Gastroesophageal sphincter (tissue), 4 donors: ENCODE measurements at places on chromosomes 4 and X.

GRCh38 chr4:74440356-74440755, 4.6 kb upstream of the AREG start:
- H3K27ac ChIP-seq, result no peak overlapping the region
- no peaks in the 10 kb centered on the region for H3K4me1 ChIP-seq
- no peak overlapping the region for H3K4me3 ChIP-seq
- H3K36me3 ChIP-seq, result no peaks in the 10 kb centered on the region

GRCh38 chrX:30278365-30278764, 30.8 kb downstream of the NR0B1 start:
- no peak overlapping the region for H3K4me3 ChIP-seq
- no peaks in the 10 kb centered on the region for H3K4me1 ChIP-seq
- no peaks in the 10 kb centered on the region for H3K36me3 ChIP-seq

DNA sequence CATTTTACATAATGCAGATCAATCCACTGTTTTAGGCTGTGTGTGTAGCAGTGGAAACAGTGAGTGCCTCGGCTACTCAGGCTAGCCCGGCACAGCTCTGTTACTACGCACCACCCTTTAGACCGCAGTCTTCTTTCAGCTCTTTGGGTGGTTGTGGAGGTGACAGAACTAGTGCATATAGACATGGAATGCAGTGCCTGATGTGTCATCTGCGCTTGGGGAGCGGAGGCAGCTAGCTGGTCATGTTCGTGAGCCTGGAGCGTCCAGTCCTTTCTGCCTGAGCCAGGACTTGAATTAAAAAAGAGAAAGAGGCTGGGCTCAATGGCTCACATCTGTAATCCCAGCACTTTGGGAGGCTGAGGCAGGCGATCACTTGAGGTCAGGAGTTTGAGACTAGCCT, 4.8 kb downstream of the TBC1D14 start:
- no peaks in the 10 kb centered on the region for H3K27me3 ChIP-seq

DNA sequence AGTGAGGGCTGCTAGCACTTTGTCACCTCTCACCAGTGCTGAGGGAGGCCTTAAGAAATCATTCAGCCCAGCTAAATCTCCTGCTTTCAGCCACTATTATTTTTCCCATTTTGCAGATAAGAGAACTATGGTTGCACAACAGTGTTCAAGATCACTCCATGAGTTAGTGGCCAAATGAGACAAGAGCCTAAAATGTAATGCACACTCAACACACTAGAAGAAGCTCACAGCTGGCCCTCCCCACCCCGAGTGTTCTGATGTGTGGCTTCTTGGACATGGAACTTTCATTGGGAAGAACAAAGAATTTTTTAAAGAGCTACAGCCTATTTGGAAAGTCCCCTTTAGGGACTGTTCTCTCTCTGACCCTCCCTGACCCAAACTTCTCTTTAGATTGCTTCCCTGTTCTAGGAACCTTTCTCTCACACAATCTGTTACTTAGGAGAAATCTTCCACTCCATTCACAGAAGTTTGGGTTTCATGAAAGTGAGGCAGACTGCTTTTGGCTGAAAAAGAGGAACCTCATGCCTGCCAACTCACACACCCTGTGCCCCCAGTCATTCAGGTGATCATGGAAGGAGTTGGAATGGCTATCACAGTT, 44.0 kb upstream of the CT47C1 start:
- H3K36me3 ChIP-seq, result no peaks in the 10 kb centered on the region
- no peak overlapping the region for H3K27ac ChIP-seq
- no peak overlapping the region for H3K4me3 ChIP-seq
- H3K27me3 ChIP-seq, result no peaks in the 10 kb centered on the region
- H3K4me1 ChIP-seq, result no peaks in the 10 kb centered on the region

DNA sequence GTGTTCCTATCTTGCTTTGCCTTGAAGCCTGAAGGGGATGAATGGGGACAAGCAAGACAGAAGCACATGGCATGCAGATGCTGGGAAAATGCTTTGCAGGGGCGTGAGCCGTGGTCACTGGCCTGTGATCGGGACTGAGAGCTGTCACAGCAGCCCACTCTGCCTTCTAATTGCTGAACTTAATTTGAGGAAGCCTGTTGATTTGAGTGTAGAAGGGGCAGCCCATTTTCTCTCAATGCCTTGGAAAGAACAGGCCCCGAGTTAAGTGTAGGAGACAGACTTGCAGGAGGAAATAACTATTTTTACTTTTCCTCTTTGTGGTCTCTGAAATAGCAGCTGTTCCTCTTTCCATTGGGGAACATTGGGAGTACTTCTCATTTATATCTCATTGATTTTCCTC, 26.1 kb upstream of the TBC1D1 start:
- no peaks in the 10 kb centered on the region for H3K27me3 ChIP-seq
- peaks cover 35% of the 10 kb centered on the region for H3K4me1 ChIP-seq

- no peaks in the 10 kb centered on the region for H3K27me3 ChIP-seq
- no peaks in the 10 kb centered on the region for H3K4me1 ChIP-seq
- no peaks in the 10 kb centered on the region for H3K36me3 ChIP-seq
- no peak overlapping the region for H3K4me3 ChIP-seq
- ATAC-seq, result no peak
- H3K27ac ChIP-seq, result no peak overlapping the region
These were observed 519.5 kb downstream of the BCOR start for GRCh38 chrX:39577985-39578869.

DNA sequence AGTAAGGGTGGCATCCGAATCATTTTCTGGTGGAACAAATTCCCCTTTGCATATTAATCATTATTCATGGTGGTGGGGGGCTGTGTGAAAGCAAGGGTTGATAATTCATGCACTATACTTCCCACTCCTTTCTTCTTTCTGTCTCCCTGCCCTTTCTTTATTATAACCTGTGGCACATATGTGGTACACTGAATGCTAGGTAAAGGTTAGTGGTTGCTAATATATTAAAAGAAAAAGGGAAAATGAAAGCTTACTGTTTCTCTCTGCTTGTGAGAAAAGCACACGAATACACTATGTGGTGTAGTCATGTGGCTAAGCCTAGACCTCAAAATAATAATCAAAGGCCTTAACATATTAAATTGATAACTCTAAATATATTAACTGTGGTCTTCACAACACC, 178.4 kb upstream of the RPS6KA3 start:
- no peak for ATAC-seq
- H3K27me3 ChIP-seq, result no peaks in the 10 kb centered on the region
- no peaks in the 10 kb centered on the region for H3K36me3 ChIP-seq
- no peak overlapping the region for H3K27ac ChIP-seq
- no peak overlapping the region for H3K4me3 ChIP-seq

GRCh38 chrX:29728639-29729038, 486.7 kb upstream of the MAGEB2 start:
- H3K4me1 ChIP-seq, result no peaks in the 10 kb centered on the region
- H3K27me3 ChIP-seq, result no peaks in the 10 kb centered on the region
- no peak overlapping the region for H3K4me3 ChIP-seq
- ATAC-seq, result no peak

DNA sequence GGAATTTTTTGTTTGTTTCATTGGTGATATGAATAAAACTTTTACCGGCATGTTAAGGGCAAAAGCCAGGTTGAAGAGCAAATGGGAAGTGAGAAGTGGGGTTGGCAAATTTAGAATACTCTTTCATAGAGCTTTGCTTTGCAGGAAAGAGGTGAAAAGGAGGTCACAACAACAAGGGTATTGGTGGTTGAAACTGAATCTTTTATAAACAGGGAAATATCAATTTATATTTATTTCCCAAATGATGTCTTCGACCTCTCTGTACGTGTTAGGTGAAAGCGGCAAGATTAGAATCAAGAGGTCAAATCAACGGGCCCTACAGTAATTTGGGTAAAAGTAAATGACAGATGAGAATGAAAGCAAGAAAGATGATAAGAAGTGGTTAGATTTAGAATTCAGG, 3.4 kb downstream of the SMR3A start:
- ATAC-seq, result no peak
- no peak overlapping the region for H3K4me3 ChIP-seq
- no peaks in the 10 kb centered on the region for H3K36me3 ChIP-seq
- H3K4me1 ChIP-seq, result no peaks in the 10 kb centered on the region
- no peak overlapping the region for H3K27ac ChIP-seq

- no peak overlapping the region for H3K27ac ChIP-seq
- no peaks in the 10 kb centered on the region for H3K27me3 ChIP-seq
- H3K4me1 ChIP-seq, result no peaks in the 10 kb centered on the region
These were observed 48.5 kb downstream of the SEPSECS start for GRCh38 chr4:25111648-25112196.

DNA sequence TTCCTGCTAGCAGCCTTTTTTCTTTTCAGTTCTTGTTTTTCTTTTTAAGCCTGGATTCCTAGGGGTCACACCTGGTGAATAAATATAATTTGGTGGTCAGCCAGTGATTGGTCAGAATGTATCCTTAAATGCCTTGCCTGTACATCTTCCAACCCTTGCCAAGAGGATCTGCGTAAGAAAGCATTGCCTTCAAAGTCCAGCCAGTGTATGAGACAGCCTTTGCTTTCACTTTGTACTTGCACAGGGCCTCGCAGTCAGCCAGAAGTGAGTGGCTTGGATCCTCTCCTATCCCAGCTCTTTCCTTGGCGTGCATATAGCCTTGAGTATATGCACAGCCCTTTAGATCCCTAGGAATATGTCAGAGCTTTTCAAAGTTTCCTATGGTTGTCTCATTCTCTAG, 22.2 kb downstream of the KANTR start:
- H3K27ac ChIP-seq, result peak overlapping the region; percentile 67
- peak; percentile 79 for ATAC-seq
- no peak overlapping the region for H3K4me3 ChIP-seq
- H3K4me1 ChIP-seq, result no peaks in the 10 kb centered on the region
- H3K27me3 ChIP-seq, result no peaks in the 10 kb centered on the region

DNA sequence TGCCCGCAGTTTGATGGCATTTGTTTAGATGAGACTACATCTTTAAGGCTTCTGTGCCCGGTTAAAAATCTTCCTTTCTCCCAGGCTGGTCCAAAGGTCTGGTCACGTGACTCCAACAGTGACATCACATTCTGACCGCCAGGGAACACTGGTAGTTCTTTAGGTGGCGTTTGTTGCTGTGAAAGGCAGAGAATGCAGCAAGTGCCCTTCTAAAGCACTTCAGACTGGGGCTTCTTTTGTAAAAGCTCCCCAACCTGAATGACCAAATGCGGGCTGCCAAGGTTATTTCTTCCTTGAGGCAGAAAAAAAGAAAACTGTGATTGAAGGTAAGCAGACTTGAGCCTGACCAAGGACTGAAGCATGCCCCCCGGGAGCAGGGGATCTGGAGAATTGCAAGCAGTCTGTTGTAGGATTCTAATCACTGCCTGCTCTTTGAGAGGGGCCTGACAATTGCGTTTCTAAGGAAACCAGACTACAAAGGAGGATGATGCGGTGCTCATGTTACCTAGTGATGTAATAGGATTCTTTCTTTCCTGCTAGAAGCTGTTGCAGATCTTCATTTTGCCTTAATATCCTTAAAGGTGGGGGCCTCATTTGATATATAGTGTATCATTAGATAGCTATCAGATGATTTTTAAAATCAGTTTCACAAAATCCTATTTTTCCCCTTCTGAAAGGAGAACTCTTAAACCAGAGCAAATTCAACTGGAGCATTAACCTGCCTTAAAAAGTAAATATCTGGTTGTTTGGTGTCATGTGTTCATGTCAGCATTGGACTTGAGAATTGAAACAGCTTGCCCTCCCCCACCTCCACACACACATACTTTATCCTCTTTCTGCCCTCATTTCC, 133.1 kb downstream of the AKAP4 start:
- ATAC-seq, result no peak
- no peaks in the 10 kb centered on the region for H3K27me3 ChIP-seq
- no peaks in the 10 kb centered on the region for H3K4me1 ChIP-seq
- no peak overlapping the region for H3K4me3 ChIP-seq

DNA sequence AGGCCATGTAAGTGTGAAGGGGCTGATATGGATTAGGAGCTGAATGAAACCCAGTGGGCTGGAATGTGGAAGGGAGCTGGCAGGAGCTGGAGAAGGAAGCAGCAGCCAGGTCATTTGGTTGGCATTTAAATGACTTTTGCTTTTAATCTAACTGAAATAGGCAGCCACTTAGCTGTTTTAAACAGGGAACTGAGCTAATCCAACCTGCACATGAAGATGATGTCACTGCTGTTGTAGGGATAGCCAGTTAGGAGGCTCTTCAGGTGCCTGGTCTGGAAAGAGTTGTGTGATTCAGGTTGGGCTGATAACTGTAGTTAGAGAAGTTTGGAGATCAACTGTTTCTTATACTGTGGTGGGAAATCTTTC, 122.4 kb downstream of the PALLD start:
- ATAC-seq, result no peak
- no peaks in the 10 kb centered on the region for H3K36me3 ChIP-seq
- H3K4me3 ChIP-seq, result no peak overlapping the region
- H3K27ac ChIP-seq, result no peak overlapping the region
- no peaks in the 10 kb centered on the region for H3K27me3 ChIP-seq

- H3K27ac ChIP-seq, result no peak overlapping the region
- no peak for ATAC-seq
- peaks cover 5% of the 10 kb centered on the region for H3K4me1 ChIP-seq
- no peaks in the 10 kb centered on the region for H3K27me3 ChIP-seq
These were observed 3.4 kb upstream of the FAM3A start for GRCh38 chrX:154519389-154519788.

DNA sequence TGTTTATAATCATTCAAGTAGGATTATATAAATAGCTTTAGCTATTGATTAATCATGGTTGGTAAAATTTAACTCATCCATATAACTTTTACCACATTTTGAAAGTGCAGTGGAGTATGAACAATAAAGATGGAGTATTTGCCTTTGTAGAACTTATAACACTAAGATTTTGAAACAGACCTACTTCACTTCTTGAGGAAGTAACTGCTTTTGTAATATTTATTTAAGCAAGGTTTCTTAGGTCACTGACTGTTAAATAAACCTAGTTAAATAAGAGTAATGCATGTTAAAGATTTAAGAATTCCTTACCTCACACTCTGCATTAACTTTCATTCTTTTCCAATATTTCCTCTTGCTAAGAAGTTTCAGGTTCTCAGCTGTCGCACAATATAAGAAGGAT, 242.5 kb downstream of the CFAP299 start:
- no peak overlapping the region for H3K27ac ChIP-seq
- H3K4me1 ChIP-seq, result no peaks in the 10 kb centered on the region
- H3K27me3 ChIP-seq, result no peaks in the 10 kb centered on the region

- H3K4me3 ChIP-seq, result no peak overlapping the region
- H3K27me3 ChIP-seq, result no peaks in the 10 kb centered on the region
- ATAC-seq, result no peak
- H3K36me3 ChIP-seq, result no peaks in the 10 kb centered on the region
These were observed 461.2 kb upstream of the PCDH7 start for GRCh38 chr4:30258949-30259348.

DNA sequence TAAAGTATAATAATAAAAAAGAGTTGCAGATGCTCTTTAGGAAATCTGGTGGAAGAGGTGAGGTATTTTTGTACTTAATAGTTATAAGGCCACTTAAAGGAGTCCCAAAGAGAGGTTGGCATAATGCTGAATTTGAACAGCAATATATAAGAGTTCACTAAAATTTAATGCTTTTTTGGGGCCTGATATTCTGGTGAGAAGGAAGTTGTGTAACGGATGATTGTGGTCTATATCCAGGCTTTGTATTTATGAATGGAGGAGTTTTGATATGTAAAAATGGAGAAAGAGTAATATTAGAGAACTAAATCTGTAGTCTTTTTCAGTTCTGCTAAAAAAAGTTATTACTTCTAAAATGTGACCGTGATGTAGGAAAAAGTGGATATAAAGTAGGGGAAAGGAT, 20.4 kb downstream of the BMP2K start:
- ATAC-seq, result no peak
- H3K27me3 ChIP-seq, result no peaks in the 10 kb centered on the region
- H3K4me1 ChIP-seq, result no peaks in the 10 kb centered on the region
